ENCODE measurements at places on chromosomes 6 and 20.

DNA sequence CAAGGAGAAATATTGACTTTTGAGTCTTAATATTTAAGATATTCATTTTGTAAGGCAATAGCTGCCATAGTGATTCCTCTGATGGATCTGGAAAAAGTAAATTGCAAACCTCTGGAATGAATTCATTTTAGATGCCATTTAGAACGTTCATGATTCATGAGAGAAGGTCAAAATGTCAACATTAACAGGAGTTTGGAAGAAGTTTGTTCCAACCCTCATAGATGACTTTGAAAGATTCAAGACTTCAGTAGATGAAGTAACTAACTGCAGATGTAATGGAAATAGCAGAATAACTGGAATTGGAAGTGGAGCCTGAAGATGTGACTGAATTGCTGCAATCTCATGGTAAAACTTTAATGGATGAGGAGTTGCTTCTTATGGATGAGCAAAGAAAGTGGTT lies 100.9 kb upstream of the CCN2 start:
- DNase-seq: no peak

GRCh38 chr6:17454316-17455005 lies 61.1 kb downstream of the CAP2 start:
- DNase-seq: no peak

DNA sequence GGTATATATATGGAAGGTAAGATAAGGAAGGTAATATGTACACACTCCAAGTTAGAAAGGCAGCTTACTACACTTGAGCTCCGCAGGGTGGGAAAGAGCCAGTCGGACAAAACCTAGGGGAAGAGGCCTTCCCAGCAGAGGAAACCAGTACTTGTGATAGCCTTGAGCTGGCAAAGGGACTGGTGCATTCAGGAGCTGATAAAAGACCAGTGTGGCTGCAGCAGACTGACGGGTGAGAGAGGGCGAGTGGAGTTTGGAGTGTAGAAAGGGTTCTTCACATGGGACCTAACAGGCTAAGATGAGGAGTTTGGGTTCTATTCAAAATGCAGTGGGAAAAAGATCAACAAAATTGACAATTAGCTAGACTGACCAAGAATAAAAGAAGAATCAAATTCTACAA lies 49.3 kb upstream of the KIF13A start:
- DNase-seq: no peak

DNA sequence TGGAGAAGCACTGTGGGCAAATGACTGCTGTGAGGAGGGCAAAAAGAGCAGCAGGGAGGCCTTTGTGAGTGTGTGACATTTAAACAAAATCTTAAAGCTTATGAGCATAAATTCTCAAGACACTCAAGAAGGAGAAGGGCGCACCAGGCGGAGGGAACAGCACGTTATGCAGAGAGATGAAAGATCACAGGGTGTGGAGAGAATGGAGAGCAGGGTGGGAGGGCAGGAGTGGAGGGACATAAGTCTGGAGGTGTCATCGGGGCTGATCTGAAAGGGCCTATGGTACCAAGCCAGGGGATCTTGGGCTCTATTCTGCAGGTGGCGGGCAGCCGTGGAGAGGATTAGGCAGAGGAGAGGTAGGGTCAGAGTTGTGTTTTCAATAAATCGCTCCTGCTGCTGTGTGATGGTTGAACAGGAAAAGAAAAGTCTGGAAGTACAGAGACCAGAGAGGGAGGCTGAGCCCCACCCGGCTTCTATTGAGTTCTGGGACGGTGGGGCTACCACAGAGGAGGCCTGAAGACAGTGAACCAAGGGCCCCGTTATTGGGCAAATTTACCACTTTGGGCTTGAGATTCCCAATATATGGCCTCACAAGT lies 24.3 kb upstream of the DLGAP4 start:
- DNase-seq: no peak

DNA sequence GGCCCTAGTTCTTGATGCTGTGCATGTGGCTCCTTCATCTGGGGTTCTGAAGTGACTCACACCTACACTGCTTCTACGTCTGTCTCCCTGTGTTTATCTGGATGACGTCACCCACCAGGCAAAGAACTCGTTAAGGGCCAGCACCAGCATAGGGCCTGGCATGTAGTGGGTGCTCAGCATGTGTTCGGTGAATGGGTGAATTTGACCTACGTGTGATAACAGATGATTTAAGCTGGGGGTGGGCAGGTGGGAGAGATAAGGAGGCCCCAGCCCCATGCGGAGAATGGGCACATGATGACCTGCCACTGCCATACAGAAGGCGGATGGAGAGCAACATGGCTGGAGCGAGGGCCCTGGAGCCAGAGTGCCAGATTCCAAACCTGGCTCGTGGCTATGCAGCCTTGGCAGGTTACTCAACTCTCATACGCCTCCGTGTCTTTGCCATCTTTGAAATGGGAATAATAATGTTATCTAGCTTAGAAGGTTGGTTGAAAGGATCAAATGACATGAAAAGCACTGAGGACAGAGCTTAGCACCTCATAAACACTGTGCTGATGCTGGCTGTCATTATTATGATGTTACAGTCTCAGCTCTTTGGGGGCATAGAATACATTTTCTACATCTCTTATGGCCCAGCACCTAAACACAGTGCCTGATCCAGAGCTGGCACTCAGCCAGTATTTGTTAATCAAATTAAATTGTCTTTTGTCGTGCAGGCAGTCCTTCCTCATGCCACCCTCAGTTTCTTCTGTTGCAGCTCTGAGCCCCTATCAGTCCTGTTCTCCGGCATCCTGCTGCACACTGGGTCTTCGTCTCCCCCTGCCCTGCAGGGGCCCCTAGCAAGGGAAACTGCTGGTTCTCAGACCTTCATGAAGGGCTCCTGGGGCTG lies 39.6 kb downstream of the VEGFA start:
- no peak for DNase-seq

DNA sequence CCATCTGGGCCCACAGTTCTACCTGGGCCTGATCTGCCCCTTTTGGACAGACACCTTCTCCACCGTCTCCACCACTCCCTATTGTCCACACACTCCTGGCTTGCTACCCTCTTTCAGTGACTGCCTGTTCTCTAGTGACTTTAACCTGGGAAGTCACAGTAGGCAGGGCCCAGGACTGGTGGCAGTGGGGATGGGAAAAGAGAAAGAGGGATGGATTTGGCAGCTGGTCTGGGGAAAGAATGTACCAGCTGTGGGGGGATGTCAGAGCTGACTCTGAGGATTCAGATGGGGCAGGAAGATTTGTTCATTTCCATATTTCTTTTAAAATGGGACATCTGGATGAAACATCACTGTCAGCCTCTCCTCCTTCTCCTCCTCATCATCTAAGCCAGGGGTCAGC lies 85.5 kb downstream of the SULF2 start:
- no peak for DNase-seq

GRCh38 chr6:118735320-118735719 lies 83.9 kb upstream of the CEP85L start:
- DNase-seq: no peak

- DNase-seq: no peak
Measured at GRCh38 chr6:163996491-163996890, 582.0 kb downstream of the QKI start.

DNA sequence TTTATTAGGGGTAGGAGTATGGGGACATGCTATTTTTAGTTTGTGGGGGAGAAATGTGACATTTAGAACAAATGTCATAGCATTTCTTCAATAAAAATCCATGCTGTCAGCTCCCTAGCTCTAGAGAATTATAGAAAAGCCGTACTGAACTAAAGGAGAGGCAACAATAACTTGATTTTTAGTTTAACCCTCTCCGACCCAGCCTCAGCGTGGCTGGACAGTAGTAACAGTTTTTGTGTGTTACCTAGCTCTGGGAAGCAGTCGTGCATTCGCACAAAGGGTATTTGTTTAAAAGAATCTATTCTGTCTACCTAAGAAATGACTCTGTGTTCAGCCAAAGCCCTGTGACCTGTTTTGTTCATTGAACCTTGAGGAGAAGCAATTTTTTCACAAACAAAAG lies 442.4 kb upstream of the SOX4 start:
- DNase-seq: no peak

DNA sequence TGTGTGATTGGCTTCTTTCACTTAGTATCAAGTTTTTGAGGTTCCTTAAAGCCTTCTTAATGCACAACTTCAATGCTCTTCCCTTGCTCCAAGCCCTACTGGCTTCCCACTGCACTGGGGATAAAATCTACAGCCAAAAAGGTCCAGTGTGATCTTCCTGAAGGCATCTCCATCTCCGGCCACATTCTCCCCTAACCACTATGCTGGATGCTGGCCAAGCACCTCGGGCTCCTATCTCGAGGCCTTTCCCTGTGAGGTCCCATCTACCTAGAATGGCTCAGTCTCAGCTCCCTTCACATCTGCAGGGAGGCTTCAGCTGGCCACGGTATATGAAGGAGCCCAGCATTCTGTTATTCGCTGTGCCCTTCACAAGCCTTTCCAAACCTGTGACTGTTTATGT lies 48.1 kb downstream of the CNKSR3 start:
- no peak for DNase-seq

DNA sequence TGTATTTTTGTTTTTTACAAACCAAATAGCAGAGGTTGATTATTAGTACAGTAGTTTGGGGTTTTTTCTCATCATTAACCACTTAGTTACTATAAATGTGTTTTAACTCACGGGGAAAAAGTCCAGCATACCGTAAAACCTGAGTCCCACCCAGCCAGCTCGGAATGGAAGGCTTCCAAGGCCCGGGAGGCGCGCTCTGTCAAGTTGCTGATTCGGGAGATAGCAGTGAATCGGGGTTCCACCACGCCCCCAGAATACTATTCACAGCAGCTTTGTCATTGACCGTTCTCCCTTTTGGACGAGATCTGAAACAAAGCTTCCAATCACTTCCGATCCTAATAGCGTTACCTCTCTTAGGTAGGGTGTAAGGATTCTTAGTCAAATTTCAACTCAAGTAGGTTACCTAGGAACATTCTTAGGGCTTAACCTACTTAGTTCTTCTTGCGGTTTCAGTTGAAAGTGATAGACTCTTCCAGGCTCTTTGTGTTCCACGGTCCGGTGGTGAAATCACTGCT lies 232.8 kb upstream of the QKI start:
- no peak for DNase-seq

DNA sequence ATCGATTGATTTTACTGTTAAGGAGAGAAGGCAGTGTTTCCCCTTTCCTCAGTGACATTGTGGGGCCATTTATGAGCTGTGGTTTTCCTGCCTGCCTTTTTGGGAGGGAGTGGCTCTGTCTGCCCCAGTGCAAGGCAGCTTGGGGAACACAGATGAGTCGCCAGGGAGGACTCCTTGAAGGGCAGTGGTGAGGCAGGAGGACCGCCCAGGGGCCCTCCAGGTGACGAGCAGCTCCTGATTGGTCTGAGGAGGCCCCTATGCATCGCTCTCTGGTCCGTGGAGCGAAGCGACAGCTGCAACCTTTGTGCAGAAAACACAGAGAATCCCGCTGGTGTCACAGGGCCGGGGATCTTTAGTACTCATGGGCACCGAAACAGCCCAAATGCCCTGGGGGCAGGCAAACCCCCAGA lies 100.3 kb downstream of the TMEM242 start:
- no peak for DNase-seq

DNA sequence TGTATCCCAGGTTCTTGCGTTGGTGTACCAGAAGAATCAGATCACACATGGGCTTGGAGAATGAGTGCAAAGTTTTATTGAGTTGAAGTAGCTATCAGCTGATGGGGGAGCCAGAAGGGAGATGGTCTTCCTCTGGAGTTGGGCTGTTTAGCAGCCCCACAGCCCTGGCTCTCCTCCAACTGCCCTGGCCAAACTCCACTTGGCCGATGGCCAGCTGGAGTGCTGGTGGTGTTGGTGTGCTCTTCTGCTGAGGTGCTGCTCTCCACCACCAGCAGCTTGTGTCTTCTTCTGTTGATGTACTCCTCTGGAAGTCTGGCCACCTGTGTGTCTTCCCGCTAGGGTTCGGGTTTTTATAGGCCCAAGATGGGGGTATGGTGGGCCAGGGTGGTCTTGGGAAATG lies 172.8 kb downstream of the TINAG start:
- DNase-seq: no peak

DNA sequence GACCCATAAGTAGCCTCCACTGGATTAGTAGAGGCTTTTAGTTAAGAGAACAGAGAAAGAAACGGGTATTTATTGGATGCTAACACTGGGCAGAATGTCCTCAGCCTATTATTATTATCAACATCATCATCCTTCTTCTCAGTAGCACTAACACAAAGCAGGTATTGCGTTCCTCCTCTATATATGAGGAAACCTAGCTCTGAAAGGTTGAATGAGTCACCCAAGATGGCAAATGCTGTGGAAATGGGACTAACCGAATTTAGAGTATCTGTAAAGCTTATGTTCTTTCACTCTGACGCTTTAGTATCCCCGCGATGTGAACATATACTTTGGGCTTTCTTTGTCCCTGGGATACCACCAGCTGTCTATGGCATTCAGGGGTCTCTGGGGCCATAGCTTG lies 77.0 kb downstream of the ADTRP start:
- no peak for DNase-seq

GRCh38 chr6:13953061-13953705 lies 28.4 kb downstream of the RNF182 start:
- DNase-seq: no peak

- no peak for DNase-seq
Measured at GRCh38 chr20:39453890-39454289, 491.7 kb downstream of the DHX35 start.

DNA sequence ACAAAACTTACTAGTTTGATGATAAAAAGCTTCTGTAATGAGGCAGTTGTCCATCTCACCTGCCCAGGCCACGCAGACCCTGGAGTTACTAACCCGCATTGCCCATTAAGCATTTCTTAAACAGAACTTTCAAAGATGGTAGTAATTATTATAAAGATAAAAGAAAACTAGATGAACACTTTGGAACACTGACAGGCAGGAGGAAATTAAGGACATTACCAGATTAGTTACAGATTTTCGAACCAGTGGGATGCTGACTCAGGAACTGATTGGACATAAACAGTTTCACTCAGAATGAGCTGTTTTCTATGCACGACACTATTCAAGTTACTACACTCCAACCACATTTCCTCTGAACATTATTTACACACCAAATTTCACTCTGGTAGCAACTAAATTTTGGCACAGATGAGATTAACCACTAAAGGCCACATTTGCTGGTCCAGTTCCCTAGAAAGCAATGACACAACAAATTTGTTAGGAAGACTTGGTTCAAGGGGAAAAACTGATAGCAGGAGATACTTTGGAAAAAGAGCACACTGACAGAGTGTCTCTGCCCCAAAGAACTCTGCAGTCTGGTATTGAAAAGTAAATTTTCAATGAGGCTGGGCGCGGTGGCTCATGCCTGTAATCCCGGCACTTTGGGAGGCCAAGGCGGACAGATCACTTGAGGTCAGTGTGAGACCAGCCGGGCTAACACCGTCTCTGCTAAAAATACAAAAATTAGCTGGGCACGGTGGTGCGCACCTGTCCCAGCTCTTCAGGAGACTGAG lies 3.0 kb downstream of the ROMO1 start:
- DNase-seq: no peak

- DNase-seq: no peak
Measured at GRCh38 chr20:63099456-63100173, 92.9 kb upstream of the BHLHE23 start.

GRCh38 chr6:1636971-1637871 lies 27.5 kb downstream of the FOXC1 start:
- DNase-seq: no peak

- DNase-seq: no peak
Measured at GRCh38 chr6:92559611-92560010, 859.7 kb downstream of the EPHA7 start.
